Stimulated activated CD8-positive, alpha-beta memory T cell treated with anti-CD3 and anti-CD28 coated beads, Interleukin-7, amount 100 ng/mL, for 48 hours (primary cell): ENCODE measurements at places on chromosomes 6 and 20.

- no peak for DNase-seq
Observed at GRCh38 chr6:650098-650497, 6.8 kb downstream of the HUS1B start.

DNA sequence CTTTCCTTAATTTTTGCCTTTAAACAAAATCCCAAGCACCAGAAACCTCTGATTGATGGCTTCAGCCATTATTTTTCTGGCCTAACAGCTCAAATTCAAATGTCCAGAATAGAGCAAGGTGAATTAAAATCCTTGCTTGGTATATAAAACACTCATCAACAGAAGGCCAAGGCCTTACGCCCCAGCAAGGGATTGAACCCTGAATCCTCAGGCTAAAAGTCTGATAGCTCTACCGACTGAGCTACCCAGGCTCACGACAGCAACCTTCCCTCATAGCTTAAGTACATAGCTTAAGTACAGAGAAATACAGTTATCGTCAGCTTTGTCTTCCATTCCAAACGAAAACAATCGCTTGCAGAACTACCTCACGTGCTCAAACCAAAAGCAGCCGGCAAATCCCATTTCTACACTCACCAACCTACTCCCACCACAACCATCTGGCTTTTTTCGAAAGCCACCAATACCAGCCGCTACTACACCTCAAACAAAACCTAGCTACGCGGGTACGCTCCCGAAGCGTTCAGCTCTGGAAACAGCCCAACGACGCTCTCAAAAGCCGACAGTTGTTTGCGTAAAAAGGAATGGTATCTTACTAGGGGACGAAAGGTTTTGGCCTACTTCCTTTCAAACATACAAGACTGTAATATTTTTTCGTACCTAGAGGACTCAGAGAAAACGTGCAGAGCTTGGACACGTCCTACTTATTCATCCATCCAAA, 167.5 kb downstream of the GPX5 start:
- no peak for DNase-seq

DNA sequence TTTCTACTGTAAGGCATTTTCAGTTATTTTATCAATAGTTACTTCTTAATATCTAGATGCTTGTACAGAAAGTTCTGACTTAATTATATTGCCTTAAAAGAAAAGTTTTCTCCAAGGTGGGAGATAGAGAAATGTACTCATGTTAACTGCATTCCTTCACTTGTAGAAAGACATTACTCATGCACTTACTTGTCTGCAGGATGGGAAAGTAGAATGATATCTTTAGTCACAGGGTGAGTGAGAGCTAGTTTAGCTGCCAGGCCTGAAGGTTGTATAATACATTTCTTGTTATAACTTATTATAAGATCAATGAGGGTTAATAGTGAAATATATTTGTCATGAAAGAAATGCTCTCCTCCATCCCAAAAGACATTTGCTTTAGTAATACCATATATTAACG, 92.1 kb downstream of the CRYBG1 start:
- no peak for DNase-seq

DNA sequence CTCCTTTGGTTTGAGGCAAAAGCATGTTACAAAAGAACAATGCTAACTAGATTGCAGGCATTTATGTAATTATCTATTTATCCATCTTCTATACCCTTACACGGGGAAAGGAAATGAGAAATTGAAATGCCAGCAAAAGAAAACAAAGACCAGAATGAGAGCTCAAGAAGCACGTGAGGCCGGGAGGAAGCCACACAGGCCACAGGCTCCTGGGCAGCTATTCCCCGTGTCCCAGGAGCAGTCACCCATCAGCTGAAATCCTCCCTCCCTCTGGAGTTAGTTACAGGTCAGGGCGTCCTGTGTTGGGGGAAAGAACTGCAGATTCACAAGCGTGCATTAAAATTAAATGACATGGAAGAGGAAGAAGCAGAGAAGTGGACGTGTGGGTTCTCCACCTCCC, 64.7 kb upstream of the RPS6KA2 start:
- DNase-seq: no peak

- DNase-seq: no peak
Observed at GRCh38 chr20:10661261-10661660, 12.5 kb downstream of the JAG1 start.

DNA sequence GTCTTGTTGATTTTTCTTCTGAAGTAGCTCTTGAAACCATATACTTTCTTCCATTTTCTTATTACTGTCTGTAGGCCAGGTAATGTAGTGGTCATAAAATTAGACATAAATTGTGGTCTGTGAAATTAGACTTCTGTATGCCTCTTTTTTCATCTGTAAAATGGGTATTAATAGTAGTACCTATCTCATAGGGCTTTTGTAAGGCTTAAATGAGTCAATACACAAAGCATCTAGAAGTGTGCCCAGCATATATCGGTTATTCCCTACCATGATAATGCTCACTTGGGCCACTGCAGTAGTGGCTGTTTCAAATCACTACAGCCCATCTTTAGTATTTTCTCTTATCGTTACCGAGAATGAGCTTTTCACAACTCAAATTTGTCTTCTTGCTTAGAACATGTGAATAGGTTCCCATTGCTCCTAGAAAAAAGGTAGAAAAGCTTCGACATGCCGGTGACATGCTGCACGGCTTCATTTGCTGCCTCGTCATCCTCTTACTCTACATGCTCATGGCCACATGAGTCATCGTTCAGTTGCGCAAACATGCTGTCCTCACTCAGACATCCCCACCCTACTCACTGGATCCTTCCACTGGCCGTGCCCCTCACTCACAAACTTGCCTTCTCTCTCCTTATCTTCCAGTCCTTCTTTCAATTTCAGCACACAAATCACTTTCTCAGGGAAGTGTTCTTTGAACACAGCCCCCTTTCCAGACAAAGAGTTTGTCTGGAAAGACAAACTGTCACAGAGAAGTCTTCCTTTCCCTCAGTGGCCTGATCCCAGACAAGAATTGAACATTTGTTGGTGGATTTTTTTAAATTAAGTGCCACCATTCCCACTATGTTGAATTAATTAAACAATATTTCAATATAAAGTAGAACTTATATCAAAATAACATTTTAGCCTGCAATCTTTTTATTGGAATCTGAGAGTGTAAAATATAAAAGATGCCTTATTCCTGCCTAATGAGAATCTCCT, 32.2 kb upstream of the ERVFRD-1 start:
- DNase-seq: no peak

DNA sequence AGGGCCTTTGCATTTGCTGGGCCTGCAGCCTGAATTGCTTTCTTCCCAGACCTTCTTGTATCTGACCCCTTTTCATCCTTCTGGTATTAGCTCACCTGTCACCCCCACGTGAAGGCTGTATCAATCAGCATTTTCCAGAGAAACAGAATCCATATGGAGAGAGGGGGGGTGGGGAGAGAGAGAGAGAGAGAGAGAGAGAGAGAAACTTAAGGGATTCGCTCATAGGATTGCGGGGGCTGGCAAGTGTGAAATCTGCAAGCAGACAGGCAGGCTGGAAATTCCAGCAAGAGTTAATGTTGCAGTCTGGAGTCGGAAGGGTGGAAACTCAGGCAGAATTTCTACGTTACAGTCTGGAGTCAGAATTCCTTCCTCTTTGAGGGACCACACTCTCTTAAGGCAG, 410.7 kb upstream of the SULF2 start:
- DNase-seq: no peak

DNA sequence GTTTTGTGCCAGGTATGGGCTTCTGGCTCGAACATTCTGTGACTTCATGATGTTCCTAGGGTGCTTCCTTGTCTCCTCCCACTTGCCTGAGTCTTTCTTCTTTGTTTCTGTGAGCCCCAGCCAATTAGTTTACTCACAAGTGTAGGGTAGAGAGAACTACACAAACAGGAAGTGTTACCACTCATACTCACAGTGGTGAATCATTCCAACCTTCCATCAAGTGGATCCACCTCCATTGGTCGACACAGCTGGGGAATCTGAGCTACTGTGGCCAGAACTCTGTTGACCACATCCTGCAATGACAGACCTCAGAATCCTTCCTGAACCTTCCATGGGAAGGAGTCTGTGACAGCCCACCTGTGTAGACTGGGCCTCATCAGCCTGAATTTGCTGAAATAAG, 76.8 kb downstream of the UNC5CL start:
- DNase-seq: peak; percentile 3

- DNase-seq: peak; percentile 14
Observed at GRCh38 chr20:58481481-58482021, 33.6 kb downstream of the APCDD1L start.

- peak; percentile 77 for DNase-seq
Observed at GRCh38 chr20:63553251-63553932, 567 bp upstream of the FNDC11 start.

- DNase-seq: no peak
Observed at GRCh38 chr20:44543358-44543757, 21.5 kb upstream of the SERINC3 start.

DNA sequence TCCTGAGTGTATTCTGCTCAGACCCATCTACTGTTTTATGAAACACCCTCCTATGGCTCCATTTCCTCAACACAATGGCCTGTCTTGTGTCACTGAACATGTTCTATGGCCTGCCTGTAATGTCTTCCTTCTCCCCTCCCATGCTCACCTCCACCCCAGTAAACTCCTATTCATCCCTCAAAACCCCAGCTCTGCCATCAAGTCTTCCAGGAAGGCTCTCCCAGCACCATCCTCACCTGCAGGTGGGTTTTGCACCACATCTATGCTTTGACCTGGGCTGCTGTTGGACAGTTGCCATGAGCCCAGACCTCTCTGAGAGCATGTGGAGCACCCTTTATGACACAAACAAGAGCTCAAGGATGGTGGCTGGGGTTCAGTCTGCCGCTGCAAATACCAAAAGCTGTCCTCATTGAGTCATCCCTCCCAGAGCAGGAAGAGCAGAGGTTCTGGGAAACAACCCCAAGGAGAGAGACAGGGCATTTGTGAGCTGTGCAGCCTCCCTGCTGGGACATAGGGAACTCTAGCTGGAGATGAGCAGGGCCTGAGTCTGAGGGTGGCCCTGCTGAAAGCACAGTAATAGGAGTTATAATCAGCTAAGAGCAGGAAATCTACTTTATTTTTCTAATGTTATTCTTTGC, 93.8 kb upstream of the CD93 start:
- DNase-seq: no peak

GRCh38 chr20:20463933-20464374, 96.0 kb downstream of the INSM1 start:
- DNase-seq: no peak

- DNase-seq: no peak
Observed at GRCh38 chr20:23313271-23313670, 37.3 kb upstream of the NXT1 start.

DNA sequence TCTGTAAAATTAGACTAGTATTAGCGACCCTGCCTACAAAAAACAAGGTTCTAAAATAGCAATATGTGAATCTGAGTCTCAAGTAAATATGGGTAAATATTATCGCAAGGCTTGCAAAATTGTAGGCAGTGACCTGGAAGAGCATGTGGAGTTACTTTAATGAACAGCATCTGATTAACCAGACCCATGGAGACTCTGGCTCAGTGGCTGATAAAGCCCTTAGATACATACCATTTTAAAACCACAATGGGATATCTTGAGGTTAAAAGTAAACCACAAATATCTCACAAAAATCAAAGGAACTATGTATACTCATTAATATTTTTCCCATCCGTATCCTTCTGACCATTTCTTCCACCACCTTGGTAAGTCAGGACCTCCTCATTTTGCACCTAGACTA, 187.0 kb downstream of the MTFR2 start:
- DNase-seq: no peak

- no peak for DNase-seq
Observed at GRCh38 chr20:57382516-57382915, 8.7 kb upstream of the RBM38 start.

DNA sequence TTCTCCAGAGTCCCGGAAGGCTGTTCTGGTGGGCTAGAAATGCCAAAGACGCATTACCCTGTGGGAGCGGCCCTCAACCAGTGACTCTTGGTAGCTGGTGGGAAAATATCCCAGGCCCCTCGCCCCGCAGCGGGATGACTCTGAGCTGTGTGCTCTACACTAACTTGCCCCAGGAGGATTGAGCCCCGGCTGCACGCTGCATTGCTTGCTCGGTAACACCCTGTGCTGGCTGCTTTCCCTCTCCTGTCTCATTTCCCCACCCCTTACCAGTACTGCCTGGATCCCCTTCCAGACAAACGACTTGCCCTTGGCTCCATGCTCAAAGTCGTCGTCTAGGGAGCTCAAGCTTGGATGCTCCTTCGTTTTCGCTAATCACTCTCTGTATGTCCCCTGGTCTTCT, 411.8 kb upstream of the SULF2 start:
- no peak for DNase-seq
